NCI-H446 (cell line): ENCODE measurements at places on chromosomes 1 and 21.
A peak's percentile ranks its signal among the peaks of the same experiment; 100 is the strongest.

DNA sequence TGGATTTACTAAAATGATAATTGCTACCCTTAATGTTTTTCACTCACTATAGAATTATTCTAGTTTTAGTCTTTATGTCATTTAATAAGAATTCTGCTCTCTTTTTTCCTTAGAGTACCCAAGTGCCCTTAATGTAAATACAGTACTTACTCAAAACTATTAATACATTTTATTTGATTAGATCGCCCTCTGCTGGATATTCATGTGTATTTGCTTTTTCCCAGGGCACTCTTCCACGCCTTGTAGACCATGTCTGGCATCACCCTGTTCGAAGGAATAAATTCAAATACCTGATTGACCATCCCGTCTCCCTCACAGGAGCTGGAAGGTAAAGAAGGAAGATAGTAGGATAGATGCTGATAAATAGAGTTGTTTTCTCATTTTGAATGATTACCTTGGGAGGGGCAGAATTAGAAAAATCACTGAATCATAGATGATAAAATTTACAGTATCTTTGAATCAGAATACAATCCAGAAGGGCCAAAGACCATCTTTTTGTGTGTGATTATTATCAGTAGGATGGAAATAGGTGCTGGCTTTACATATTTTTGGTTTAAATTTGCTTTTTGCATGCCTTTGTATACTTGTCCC lies 4.1 kb downstream of the AXDND1 start:
- DNase-seq: peak; percentile 42

DNA sequence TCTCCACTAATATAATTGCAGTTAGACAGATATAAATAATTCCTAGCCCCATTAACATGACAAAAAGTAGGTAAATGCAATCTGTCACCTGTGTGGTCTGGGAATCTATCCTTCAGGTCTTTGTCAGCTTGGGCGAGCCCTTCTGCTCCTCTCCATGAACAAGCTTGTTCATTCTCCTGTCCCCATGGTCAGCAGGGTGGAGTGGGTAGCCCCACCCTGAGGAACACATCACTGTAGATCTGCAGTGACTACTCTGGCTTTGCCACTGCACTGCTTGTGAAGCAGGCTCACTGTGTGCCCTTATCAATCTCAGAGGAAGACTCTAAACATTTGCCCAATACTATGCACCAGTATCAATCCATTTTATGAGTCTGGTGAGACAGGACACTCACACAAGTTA lies 279.0 kb downstream of the MATN1 start:
- no peak for DNase-seq

DNA sequence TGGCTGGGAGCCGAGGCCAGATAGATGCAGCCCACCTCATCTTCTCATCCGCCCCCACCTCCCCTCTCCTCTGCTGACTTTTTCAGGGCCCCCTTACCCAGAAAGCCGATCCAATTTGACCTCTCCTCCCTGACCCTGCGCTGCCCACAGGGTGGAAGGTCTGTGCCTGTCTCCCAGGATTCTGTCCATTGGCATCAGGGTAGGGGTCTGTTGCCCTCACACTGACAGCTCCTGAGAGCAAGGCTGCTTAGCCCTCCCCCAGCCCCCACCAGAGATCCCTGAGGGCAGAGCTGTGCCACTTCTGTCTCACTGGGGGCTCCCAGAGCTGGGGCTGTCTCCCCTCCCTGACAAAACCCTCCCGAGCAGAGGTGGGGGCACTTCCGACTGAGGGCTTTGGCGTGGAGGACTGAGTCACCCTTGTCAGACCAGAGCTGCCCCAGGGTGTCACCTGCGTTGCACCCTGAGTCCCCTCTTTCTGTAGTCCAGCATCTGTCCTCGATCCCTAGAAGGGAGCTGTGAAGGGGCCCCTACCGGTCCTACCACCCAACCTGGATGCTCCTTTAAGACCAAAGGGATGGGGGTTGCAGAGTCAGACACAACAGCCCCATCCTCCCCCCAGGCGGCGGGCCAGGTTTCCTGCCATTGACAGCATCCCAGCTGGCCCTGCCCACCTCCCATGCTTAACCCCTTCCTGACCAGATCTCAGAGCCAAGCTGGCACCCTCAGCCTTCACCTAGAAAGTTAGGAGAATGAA lies 2.4 kb upstream of the FAM110D start:
- DNase-seq: peak; percentile 57

- no peak for DNase-seq
These were observed 921 bp upstream of the MIB2 start for GRCh38 chr1:1614204-1614953.

GRCh38 chr1:179042700-179043099 lies 17.0 kb downstream of the FAM20B start:
- no peak for DNase-seq

DNA sequence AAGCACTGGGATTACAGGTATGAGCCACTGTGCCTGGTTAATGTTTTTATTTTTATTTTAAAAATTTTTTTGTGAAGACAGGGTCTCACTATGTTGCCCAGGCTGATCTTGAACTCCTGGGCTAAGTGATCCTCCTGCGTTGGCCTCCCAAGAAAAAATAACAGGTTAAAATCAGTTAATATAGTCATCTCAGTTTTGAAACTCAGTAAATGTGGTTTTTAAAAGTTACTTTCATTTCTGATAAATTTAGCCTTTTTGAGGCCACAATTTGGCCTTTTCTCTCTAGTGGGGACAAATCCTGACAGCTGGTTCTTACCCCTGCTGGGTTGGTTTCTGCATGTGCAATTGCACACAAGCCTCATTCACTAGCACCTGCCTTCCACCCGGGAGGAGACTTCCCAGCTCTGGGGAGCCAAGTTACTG lies 13.3 kb downstream of the PMF1 start:
- no peak for DNase-seq

- DNase-seq: peak; percentile 80
These were observed 756.0 kb upstream of the ADGRL2 start for GRCh38 chr1:81044708-81045107.

- no peak for DNase-seq
These were observed 1278.3 kb downstream of the AMY1C start for GRCh38 chr1:105027838-105028471.
